ENCODE measurements at places on chromosomes 16 and 17.

DNA sequence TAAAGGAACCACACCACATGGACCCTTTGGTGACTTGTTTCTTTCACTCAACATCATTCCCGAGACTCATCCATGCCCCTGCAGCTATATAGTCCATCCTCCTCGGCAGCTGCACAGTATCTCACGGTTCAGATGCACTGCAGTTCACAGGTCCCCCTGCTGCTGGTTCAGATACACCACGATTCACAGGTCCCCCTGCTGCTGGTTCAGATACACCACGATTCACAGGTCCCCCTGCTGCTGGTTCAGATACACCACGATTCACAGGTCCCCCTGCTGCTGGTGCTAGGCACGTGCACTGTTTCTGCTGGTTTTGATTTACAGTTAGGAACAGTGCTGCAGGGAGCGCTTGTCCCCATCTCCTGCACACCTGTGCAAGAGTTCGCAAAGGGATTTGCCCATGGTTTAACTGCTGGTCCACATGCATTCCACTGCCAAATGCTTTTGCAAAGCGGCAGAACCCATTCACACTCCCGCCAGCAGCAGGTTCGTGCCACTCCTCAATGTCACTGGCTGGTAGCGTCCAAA is 3.8 kb downstream of the HSDL1 start:
- no peak overlapping the region for H3K4me3 ChIP-seq
- peak; percentile 50 for DNase-seq
- H3K27me3 ChIP-seq, result peaks cover 15% of the 10 kb centered on the region
- H3K4me1 ChIP-seq, result peaks cover 39% of the 10 kb centered on the region

- no peak overlapping the region for H3K4me3 ChIP-seq
- H3K4me1 ChIP-seq, result peaks cover 7% of the 10 kb centered on the region
- no peak for DNase-seq
- no peaks in the 10 kb centered on the region for H3K27me3 ChIP-seq
- H3K27ac ChIP-seq, result no peak overlapping the region
- H3K36me3 ChIP-seq, result peaks cover 19% of the 10 kb centered on the region
These were observed 88.3 kb downstream of the PRKCB start for GRCh38 chr16:23924128-23924527.

DNA sequence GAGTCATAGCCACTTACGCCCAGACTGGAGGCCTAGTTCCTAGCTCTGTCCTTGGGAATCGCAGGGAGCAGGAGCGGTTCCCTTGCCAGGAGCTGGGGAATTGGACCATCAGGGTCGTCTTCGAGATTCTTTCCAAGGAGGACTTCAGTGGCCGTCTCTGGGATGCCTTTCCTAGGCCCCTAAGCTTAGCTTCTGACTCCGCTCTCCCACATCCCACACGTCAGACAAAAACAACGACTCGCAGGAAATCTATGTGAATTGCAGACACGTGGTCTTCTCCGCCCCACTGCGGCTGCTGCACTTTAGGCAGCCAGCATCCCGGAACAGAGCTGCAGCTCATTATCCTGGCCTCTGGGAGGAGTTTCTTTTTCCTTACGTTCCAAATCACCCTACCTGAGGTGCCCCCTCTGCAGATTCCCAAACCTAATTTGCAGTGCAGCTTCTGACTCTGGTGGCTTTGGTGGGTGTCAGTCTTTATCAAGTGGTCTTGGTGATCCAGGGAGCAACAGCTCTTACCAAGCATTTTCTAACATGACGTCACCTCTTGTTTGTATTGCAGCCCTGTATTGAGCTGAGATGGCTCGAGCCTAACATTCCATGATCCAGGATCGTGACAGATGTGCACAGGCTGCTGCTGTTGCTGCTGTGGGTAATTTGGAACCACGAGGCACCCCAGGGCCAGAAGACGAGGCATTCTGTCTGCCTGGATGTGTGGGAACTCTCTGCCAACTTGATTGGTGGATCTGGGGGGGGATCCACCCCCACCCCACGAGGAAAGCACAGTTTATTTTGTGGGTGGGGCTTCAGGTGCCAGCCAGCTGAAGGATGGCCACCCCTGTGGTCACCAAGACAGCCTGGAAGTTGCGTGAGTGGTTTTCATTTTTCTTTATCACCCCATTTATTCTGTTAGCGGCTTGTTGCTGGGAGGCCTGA is 1.1 kb downstream of the KATNB1 start:
- H3K4me1 ChIP-seq, result peaks cover 32% of the 10 kb centered on the region
- H3K27me3 ChIP-seq, result no peaks in the 10 kb centered on the region
- H3K27ac ChIP-seq, result peak overlapping the region; percentile 87

DNA sequence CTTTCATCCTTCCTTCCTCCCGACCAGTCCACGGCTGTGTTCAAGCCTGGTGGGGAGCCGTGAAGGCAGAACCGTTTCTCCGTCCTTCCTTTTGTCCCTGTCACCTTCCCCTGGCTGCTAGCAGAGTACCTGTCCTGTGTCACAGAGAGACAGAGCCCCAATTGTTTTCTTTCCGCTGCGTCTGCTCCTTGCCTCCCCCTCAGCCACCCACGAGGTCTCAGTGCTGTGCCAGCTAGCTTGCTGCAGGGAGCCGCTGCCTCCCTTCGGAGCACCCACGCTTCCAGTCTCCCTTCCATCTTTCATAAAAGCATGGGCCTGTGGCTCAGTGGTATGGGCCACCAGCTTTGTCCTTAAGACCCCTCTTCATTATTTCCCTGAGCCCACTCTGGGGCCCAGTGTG is 62.2 kb downstream of the MPRIP start:
- peaks cover 3% of the 10 kb centered on the region for H3K36me3 ChIP-seq
- no peak for DNase-seq
- no peak overlapping the region for H3K27ac ChIP-seq
- no peak overlapping the region for H3K4me3 ChIP-seq
- no peaks in the 10 kb centered on the region for H3K27me3 ChIP-seq

GRCh38 chr17:35486920-35487732 is 38.6 kb upstream of the SLFN13 start:
- peaks cover 64% of the 10 kb centered on the region for H3K4me1 ChIP-seq
- DNase-seq, result peak; percentile 75
- peak overlapping the region; percentile 96 for H3K27ac ChIP-seq
- H3K4me3 ChIP-seq, result peak overlapping the region; percentile 82
- no peaks in the 10 kb centered on the region for H3K27me3 ChIP-seq
- peaks cover 93% of the 10 kb centered on the region for H3K36me3 ChIP-seq

DNA sequence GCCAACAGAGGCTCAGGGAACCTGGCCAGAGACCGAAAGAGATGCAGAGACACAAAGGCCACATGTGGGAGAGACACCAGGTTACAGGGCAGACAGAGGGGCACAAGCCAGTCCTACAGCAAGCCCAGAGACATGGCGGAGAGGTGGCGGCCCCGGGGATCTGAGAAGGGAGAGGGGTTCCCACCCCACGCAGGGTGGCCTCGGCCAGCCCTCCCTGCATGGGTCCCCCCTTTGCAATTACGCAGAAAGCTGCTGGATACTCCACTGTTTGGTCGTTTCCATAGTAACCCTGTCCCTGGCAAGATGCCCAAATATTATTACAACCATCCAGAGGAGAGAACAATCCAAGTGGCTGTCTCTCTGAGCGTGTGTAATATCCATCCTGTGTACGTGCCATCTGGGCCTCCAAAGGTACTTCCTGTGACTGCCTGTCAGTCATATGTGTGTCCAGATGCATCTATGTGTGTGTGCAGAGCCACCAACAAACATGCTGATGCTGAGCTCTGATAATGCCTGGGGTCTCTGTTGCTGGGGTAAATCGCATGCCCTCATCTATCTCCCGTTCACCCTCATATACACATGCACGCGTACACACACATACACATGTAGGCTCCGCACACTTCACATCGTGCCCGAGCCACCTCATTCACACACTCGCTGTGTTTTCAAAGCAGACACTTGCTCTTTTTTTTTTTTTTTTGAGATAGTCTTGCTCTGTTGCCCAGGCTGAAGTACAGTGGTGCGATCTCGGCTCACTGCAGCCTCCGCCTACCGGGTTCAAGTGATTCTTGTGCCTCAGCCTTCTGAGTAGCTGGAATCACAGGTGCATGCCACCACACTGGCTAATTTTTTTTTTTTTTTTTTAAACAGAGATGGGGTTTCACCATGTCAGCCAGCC is 5.5 kb downstream of the PCGF2 start:
- H3K27me3 ChIP-seq, result peaks cover 93% of the 10 kb centered on the region
- DNase-seq, result peak; percentile 43
- no peaks in the 10 kb centered on the region for H3K36me3 ChIP-seq
- peak overlapping the region; percentile 50 for H3K27ac ChIP-seq
- no peak overlapping the region for H3K4me3 ChIP-seq

All from activated naive CD4-positive, alpha-beta T cell treated with anti-CD3 and anti-CD28 coated beads, Interleukin-2, amount 10 ng/mL, durations not matched to agents 7 days and 5 days (primary cell).